ENCODE measurements at places on chromosomes 1 and 21.

GRCh38 chr1:229752679-229753078 is 126.6 kb downstream of the URB2 start:
- no peak for DNase-seq

GRCh38 chr1:77279929-77280328 is 1.9 kb upstream of the AK5 start:
- DNase-seq, result no peak

GRCh38 chr1:178075333-178075732 is 18.6 kb upstream of the RASAL2 start:
- DNase-seq, result no peak

DNA sequence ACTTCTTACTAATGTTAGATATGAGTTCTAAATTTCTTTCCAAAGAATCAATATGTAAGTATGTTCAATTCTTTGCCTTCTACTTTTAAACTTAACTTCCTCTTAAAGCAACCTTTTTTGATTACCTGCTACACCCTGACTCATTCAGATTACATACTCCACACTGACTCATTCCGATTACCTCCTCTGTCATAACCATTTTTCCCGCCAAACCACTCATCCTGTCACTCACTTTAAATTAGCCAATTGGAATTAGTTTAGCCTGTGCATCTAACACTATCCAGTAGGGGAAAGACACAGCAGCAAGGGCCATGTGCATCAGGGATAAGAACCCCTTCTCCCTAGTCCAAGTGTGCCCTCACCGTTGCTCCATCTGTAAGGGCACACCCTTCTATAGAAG is 815.5 kb downstream of the BRINP3 start:
- DNase-seq, result no peak

DNA sequence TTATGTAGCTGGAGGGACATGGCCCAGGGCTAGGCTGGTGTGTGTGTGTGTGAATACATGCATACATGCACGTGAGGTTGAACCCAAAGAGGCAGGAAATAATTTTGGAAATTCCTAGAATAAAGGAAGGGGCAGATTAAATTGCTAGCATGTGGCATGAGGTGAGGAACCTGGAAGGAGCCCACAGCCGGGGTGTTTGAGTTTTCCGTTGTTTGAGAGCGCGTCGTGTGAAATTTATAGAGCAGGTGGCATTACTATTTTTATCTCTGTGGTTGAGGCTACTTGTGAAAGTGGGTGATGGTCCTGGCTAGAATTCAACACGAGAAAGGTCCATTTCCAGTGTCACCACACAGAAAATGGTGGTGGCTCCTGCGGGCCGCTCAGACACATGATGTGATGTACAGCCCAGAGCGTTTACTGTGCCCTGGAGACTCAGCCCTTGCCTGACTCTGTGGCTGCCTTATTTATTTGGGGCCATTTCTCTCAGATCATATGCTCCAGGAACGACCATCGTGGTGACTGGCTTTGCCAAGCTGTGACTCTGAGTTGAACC is 48.0 kb downstream of the BACE2 start:
- no peak for DNase-seq

DNA sequence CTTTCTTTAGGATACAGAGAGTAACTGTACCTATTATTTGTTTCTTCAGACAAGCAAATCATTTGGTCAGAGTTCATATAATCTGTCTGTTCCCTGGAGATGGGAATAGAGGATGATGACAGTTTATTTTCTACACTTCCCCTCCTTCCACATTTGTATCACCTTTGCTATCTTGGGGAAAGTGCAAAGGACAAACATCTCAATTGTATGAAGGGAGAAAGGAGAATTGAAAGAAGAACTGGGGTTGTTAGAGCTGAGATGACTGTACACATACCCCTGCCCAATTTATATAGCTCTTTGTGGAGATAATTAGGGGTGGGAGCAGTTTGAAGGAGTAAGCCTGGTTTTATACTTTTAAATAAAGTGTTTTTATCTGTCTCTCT is 14.0 kb downstream of the POLR3GL start:
- no peak for DNase-seq

GRCh38 chr1:160177231-160177630 is 13.1 kb upstream of the CASQ1 start:
- no peak for DNase-seq

DNA sequence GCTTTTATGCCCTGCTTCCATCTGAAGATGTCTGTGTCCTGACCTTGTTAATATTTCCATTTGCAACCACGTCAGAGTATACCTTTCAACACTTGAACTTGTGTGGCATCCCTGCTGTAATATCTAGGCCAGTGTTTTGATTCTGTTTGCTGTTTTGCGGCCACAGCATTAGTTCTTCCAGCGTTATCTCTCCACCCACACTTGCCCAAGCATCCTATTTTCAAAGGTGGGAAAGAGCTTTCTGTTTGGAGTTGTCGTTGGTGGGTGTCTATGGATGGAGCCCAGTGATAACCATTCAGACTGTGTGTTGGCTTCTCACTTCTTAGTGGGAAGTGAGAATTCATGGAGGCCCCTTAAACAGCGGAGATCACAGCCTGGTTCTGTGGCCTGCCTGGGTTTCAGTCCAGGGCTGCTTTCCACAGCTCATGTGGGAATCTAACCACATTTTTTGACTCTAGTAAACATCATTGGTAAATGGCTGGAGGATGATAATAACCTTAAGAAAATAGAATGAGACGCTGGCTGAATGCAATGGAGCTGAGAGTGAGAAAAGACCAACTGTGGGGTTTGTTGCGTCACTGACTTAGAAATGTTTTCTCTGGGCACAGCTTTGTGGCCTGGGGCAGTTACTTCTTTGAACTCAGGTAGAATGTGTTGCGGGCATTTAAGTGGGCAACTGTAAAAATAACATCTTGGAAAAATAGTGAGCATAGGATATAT is 7.6 kb downstream of the TENT5C start:
- DNase-seq, result no peak

DNA sequence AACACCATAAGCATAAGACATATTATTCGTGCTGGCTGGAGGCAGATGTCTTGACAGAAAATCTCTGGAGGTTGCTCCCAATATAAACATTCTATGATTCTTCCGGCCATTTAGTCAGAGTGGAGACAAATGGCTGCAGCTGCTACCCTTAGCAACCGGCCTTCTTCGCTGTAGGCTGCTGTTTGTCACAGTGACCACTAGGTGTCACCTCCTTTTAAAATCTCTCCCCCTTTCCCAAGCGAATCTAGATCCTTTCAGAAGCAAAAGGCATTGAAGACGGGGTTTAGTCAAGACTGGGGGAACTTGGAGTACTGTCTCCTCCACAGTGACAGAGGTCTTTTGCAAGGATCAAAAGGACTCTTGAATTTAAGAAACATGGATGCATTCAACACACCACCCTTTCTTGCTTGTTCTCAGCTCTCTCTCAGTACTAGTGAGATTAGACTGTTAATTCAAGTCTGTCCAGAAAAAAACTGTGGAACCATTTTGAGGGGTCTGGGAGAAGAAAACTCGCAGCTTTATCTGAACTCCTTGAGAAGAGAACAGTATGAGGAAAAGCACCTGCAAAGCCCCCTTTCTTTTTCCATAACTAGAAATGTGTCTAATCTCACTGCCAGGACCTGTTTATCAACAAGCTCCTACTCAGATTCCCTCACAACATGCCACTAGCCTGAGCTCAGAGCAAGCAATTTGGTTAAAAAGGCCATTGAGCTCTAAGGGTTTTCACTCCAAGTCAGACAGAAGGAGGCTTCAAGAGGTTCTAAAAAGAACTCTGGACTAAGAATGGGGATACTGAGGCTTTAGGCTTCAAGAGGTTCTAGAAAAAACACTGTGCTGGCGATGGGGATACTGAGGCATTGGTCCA is 408.3 kb upstream of the PLXNA2 start:
- DNase-seq, result no peak

- DNase-seq, result no peak
These were observed 491.0 kb downstream of the MATN1 start for GRCh38 chr1:30232288-30232899.

GRCh38 chr1:154517661-154518060 is 15.4 kb upstream of the SHE start:
- no peak for DNase-seq

- DNase-seq, result no peak
These were observed 158.4 kb downstream of the GDAP2 start for GRCh38 chr1:117770981-117771531.

DNA sequence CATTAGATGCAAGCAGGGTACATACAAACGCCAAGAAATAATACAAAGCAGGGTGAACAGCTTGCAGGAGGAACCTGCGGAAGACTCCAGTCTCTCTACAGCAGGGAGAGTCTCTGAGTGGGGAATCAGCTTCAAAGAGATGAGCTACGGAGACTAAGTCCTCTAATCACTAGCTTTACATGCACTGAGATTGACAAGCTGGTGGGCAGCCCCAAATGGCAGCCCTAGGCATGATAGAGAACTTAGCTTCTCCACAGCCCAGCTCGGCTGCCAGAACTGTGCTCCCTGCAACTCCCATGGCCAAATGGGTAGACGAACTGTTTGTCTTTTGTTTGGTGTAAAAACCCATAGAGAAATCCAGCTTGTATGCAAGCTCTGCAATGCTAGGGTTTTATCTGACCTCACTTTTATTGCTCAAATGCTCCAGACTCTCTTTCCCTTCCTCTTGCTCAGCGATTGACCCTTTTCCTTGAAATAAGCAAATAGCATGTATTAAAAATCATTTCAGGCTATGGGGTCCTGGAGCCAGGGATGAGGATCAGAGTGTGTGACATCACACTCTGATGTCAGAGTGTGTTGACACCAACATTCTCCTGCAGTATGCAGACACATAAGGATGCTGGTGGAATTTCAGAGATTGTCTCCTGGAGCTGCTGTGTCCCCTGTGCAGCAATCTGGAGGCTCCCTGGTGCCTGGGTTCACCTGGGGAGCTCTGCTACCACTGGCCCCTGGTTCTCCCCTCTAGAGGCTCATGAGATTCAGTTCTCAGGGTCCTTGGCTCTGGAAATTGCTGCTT is 238.5 kb downstream of the TTLL7 start:
- DNase-seq, result no peak

DNA sequence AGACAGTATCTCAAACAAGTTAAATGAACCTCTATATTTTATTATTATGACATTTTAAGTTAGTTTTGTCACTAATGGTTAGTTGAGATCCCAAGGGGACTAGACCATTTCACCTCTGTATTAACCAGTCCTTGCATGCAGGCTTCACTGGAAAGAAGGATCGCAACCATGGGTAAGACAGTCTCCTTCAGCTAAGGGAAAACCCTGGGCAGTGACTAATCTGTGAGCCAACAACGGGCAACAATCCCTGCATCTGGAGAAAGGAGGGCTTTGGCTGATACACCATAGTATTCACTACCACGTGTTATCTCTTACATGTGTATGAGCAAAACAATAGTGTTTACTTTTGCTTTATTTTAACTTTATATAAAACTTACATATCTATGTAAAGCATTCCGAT is 708.8 kb upstream of the CHRM3 start:
- no peak for DNase-seq
